ENCODE measurements at places on chromosomes 7 and 10.

- DNase-seq = no peak
Measured at GRCh38 chr10:1127629-1128028, 71.4 kb downstream of the WDR37 start.

DNA sequence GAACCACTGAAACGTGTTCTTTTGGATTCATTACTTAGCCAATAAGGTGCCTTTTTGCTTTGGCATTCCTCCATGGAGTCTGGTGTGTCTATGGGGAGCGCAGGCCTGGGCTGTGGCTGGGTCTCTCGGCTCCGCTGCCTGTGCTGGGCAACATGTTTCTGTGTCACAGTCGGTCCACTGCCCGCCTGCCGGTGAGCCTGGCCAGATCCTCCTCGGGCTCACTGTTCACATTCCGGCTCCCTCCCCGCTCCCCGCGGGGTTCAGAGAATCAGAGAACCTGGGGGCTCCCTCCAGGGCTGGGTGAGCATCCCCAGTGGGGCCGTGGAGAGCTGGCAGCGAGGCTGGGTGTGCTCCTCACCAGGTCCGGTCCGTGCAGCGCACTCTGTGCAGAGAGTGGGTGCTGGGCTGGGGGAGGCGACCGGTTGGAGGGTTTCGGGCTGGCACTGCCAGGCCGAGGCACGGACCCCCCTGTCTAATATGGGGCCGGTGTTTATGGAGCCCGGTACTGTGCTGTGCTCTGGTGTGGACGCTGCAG, 70.4 kb downstream of the INPP5A start:
- DNase-seq = peak; percentile 20

- DNase-seq = no peak
Measured at GRCh38 chr10:86506062-86506461, 15.5 kb downstream of the WAPL start.

DNA sequence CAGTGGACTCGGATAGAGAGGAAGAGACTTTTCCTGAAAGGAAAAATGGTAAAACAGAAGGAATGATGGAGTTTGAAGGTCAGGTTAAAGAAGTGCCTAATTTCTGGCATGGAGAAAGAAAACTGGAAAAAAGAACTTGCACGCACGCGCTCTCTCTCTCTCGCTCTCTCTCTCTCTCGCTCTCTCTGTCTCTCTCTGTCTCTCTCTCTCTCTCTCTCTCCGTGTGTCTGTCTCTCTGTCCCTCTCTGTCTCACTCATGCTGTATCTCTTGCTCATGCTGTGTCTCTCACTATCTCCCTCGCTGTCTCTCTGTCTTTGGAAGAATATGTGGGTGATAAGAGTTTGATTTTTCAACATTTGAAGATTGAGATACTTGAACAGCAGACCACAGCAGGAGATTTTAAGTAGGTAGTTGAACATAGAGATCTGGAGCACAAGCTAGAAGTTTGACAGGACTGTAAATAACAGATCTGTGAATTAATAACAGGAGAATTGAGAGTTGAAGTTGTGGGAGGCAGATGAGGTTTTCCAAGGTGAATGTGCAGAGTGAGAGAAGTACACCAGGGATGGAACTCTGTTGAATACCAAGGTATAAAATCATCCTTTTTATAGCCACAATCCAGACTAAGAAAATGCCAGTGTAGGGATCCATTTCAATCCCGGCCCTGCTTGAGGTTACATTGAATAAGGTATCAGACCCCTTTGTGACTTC, 33.1 kb downstream of the ADD3 start:
- DNase-seq = no peak

DNA sequence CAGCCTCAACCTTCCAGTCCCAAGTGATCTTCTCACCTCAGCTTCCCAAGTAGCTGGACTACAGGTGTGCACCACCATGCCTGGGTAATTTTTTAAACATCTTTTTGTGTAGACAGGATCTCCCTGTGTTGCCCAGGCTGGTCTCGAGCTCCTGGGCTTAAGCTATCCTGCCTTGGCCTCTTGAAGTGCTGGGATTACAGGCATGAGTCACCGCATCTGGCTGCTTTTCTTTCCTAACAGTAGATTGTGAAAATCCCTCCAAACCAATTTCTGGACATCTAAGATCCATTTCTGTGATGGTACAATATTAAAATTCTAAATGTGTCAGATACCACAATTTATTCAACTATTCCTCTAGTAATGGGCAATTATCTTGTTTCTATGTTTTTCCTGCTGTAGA, 38.7 kb downstream of the RAB18 start:
- DNase-seq = no peak

GRCh38 chr7:47939425-47940036, 8.7 kb downstream of the PKD1L1 start:
- DNase-seq = no peak

DNA sequence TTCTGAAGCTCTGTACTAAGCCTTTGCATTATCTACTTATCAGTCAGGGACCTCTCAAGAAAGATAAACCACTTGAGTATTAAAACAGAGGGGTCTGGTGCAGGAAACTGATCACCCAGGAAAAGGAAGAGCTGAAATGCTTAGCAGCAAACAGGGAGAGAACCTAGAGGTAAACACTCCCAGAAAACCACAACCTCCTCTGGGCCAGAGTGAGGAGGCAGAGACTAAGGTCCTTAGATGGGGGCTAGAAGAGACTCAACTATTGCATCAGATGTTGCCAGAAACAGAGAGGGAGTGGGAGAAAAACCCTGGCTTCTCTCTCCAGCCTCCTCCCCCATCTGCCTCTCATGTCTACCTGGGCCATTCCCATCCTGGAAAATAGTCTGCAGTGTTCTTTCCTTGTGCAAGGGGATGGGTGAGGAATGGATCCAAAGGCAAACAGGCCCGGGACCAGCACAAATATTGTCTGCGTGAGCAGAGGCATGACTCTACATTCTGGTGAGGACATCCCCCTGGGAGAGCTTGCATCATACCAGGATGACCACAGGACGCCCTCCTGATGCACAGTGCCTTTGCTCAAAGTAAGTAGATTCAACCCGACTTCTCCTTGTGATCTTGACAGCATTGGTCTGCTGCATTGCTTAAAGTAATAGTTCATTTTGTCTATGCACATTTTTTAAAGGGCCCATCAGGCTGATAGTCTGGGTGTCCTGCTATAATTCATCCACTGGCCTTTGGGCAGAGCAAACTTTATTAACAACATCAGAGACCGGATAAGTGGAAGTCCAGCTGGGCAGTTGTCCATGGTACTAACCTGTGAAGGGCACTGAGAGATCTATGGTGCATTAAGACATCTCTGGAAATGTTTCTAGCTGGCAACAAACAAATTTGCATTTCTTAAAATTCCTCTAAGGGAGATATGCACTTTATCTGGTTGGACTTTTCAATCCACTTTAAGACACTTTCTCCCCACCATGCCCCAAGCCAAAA, 22.4 kb upstream of the ODAD2 start:
- DNase-seq = no peak

- DNase-seq = no peak
Measured at GRCh38 chr10:92834986-92835385, 13.3 kb upstream of the EXOC6 start.

DNA sequence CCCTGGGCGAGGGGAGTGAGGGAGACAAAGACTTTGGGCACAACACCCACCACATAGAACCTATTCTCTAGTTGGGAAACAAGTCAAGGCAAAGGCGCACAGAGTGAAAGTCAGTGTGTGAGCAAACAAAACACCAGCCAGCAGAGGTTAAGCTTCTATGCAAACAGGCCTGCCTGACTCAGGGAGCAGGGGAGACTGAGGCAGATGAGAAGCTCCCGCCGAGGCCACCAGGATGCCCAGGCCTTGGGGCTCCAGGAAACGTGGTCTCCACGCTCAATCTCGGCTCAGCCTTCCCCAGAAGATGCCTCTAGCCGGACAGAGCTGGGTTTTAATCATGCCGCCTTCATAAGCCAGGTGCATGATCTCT, 74.1 kb upstream of the KCNMA1 start:
- DNase-seq = no peak

GRCh38 chr10:63716016-63716580, 194.9 kb downstream of the REEP3 start:
- no peak for DNase-seq

Data from cerebellar nuclear complex (tissue), 1 donor.